Nephron progenitor cell (in vitro differentiated cells): ENCODE measurements at places on chromosomes 7 and 10.

GRCh38 chr7:2201128-2201527, 31.6 kb downstream of the MAD1L1 start:
- peaks cover 17% of the 10 kb centered on the region for H3K4me1 ChIP-seq
- H3K4me3 ChIP-seq = no peak overlapping the region
- DNase-seq = no peak
- peaks cover 29% of the 10 kb centered on the region for H3K36me3 ChIP-seq

- no peak for DNase-seq
- H3K4me3 ChIP-seq = no peak overlapping the region
- H3K27me3 ChIP-seq = no peaks in the 10 kb centered on the region
Measured at GRCh38 chr10:5443429-5443828, 31.1 kb downstream of the NET1 start.

DNA sequence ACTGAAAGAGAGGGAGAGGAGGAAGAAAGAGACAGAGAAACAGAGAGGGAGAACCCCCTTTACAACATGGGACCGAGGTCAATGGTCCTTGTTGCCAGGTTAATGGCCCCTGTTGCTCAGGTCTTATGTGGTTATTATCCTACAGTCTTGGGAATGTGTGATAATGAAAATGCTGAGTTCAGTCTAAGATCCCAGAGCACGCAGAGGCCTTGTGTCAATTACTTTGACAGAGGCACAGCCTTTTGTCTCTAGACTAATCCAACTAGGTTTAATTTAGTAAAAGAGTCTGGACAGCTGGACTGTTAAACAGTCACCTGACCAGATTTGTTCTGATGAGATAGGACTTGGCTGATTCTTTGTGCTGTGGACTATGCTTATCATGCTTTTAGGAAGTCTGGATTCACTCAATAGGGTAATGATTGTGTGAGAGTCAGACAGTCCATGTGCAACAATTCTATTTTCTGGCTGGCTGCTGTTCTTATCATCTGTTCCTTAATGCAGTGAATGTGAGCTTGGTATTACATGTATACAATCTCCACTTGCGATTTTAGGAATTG, 157.4 kb upstream of the MAGI2 start:
- H3K27ac ChIP-seq = no peak overlapping the region
- peaks cover 7% of the 10 kb centered on the region for H3K27me3 ChIP-seq
- H3K4me3 ChIP-seq = no peak overlapping the region
- no peak for DNase-seq
- H3K36me3 ChIP-seq = no peaks in the 10 kb centered on the region

GRCh38 chr7:112257073-112257472, 50.6 kb downstream of the ZNF277 start:
- peaks cover 6% of the 10 kb centered on the region for H3K4me1 ChIP-seq
- no peaks in the 10 kb centered on the region for H3K36me3 ChIP-seq
- H3K4me3 ChIP-seq = no peak overlapping the region
- H3K27ac ChIP-seq = no peak overlapping the region
- DNase-seq = no peak
- H3K27me3 ChIP-seq = no peaks in the 10 kb centered on the region

- peaks cover 38% of the 10 kb centered on the region for H3K4me1 ChIP-seq
- peak overlapping the region; percentile 66 for H3K4me3 ChIP-seq
- peaks cover 100% of the 10 kb centered on the region for H3K27me3 ChIP-seq
Measured at GRCh38 chr7:97017192-97018125, 7.2 kb downstream of the DLX5 start.

- no peak for DNase-seq
- peaks cover 100% of the 10 kb centered on the region for H3K27me3 ChIP-seq
Measured at GRCh38 chr7:155470686-155471638, 13.0 kb downstream of the EN2 start.

DNA sequence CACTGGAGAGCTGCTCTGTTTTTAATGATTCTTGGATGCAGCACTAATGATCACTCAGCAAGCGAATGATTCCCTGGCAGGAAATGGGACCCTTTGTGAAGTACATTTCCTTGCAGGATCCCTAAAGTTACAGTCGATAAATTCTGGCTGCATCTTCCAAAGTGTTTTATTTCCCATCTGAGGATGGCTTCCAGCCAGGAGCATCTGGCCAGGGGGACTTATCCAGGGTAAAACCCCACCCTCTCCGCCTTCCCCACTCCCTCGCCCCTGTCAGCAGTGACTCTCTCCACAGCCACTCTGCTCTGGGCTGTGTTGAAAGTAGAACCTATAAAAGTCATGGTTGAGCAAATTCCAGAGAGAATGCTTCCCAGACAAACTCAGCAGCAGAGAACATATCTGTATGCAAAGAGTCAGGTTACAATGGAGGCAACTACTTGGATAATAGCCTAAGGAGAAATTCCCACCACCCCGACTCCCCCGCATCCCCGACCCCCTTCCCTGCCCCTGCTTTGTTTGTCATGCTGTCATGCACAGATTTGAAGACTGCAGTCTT, 111.0 kb upstream of the ANLN start:
- DNase-seq = peak; percentile 46
- peaks cover 6% of the 10 kb centered on the region for H3K27me3 ChIP-seq
- no peaks in the 10 kb centered on the region for H3K36me3 ChIP-seq
- H3K4me1 ChIP-seq = peaks cover 83% of the 10 kb centered on the region
- peak overlapping the region; percentile 51 for H3K4me3 ChIP-seq
- peak overlapping the region; percentile 95 for H3K27ac ChIP-seq

GRCh38 chr7:36440880-36441279, 51.2 kb downstream of the ANLN start:
- H3K27me3 ChIP-seq = no peaks in the 10 kb centered on the region
- H3K27ac ChIP-seq = no peak overlapping the region
- no peak for DNase-seq
- no peak overlapping the region for H3K4me3 ChIP-seq
- H3K4me1 ChIP-seq = no peaks in the 10 kb centered on the region

DNA sequence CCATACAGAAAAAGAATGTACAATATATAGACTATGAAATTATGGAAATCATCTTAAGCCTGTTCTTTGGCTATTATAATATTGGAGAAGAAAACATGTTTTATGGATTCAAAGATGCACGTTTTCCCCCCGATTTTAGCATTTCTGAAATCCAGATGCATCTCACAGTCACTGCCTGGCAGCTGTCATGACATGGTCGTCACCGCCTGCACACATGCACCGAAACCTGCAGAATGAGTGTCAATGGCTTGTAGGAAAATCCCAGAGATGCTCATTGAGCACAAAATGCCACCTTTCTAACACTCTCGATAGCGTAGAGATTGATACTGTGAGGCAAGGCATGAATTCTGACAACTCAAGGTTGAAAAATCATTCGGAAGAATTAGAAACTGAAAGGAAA, 115.5 kb downstream of the TAF3 start:
- H3K27me3 ChIP-seq = no peaks in the 10 kb centered on the region
- DNase-seq = no peak
- H3K36me3 ChIP-seq = peaks cover 23% of the 10 kb centered on the region
- H3K27ac ChIP-seq = peak overlapping the region; percentile 8
- peaks cover 16% of the 10 kb centered on the region for H3K4me1 ChIP-seq
- no peak overlapping the region for H3K4me3 ChIP-seq

DNA sequence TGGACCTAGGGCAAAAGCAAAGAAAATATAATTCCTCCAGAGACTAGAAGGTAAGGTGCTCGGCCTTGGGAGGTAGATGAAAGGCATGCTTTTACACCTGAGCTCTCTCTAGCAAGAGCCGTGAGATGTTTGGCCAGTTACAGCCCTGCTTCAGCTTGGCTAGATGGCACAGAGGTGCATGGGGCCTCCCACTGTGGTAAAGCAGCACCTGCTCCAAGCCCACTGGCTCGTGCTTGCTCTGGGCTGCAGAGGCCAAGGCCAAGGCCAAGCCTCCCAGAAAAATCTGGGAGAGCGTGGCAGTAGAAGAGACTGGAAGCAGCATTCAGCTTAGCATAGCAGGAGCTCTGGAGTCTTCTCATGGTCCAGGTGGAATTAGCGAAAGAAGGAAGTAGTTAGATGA, 31.0 kb upstream of the OPALIN start:
- H3K4me1 ChIP-seq = no peaks in the 10 kb centered on the region
- DNase-seq = no peak
- H3K27ac ChIP-seq = no peak overlapping the region
- H3K27me3 ChIP-seq = peaks cover 19% of the 10 kb centered on the region
- H3K4me3 ChIP-seq = no peak overlapping the region

DNA sequence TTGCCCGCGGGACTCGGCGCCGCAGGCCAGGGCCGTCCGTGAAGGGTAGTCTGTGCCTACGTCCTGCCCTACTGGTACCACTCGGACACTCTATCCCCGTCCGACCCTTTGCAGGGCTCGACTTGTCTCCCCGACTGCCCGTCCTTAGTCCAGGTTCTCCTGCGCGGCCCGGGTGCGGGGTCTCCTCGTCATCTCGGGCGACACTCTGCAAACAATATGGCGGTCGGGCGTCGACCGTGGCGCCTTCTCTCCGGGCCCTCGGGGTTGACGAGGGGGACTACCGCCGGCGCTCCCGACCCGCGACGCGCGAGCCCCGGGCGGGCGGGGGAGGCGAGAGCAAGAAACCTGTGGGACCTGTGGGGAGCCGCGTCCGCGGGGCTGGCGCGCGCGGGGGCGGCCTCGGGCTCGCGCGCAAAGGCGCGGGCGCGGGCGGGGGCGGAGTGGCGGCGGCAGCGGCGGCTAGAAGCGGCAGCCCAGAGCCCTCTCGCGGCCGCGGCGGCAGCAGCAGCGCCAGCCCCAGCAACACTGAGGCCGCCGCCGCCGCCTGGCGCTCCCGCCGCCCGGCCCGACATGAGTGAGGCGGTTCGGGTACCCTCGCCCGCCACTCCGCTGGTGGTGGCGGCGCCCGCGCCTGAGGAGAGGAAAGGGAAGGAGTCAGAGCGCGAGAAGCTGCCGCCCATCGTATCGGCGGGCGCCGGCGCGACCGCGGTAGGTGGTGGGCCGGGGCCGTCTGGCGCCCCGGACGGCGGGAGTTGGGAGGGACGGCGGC, at the start of gene HECTD2:
Gene HECTD2, plus strand, starts transcription at position 476 of the 769 bp plus-strand sequence. Its CDS starts 95 bp downstream, at position 571.
- H3K36me3 ChIP-seq = no peaks in the 10 kb centered on the region
- peak within 1 kb of the TSS; percentile 99 for H3K27ac ChIP-seq
- peaks cover 42% of the 10 kb centered on the region for H3K4me1 ChIP-seq
- H3K27me3 ChIP-seq = peaks cover 2% of the 10 kb centered on the region
- DNase-seq = peak; percentile 86

GRCh38 chr10:111473361-111473760, 396.5 kb downstream of the ADRA2A start:
- no peaks in the 10 kb centered on the region for H3K27me3 ChIP-seq
- H3K4me1 ChIP-seq = peaks cover 16% of the 10 kb centered on the region
- H3K4me3 ChIP-seq = no peak overlapping the region
- no peaks in the 10 kb centered on the region for H3K36me3 ChIP-seq

DNA sequence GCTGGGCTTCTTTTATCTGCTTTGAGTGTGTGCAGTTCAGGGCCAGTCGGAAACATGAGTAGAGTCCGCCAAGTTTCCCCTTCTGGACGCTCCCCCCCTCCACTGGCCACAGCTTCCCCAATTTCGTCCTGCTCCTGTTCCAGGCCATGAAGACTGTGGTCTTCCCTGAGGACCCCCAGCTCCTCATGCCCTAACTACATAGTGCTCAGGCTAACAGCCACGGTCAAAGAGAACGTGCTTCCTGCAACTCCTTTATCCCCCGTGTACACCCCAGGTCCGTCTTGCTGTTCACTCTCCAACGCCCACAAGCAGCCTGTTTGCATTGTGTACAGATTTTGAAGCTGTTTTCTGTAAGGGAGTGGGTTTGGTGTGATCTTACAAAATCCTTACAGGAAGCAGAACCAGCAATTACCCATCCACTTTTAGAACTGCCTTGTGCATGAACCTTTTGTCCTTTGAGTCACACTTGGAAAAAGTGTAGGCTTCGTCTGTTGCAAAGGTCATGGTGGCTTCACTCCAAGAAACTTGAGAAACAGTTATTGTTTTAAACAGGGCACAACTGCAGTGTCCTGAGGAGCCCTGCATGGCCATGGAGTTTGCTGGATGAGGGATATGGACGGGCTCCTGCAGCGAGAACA, 77.0 kb upstream of the FAM20C start:
- H3K36me3 ChIP-seq = peaks cover 5% of the 10 kb centered on the region
- H3K4me3 ChIP-seq = no peak overlapping the region
- no peak for DNase-seq
- peaks cover 33% of the 10 kb centered on the region for H3K4me1 ChIP-seq

DNA sequence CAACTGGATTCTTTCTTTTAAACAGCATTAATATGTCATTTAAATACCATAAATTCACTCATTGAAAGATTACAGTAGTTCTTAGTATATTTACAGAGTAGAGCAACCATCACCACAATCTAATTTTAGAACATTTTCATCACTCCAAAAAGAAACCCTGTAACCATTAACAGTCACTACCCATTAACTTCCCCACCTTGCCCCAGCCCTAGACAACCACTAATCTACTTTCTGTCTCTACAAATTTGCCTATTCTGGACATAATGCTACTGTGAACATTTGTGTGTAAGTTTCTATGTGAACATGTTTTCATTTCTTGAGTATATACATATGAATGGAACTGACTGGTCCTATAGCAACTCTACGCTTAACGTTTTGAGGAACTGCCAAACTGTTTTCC, 42.4 kb downstream of the P4HA1 start:
- no peak overlapping the region for H3K4me3 ChIP-seq
- no peak overlapping the region for H3K27ac ChIP-seq
- DNase-seq = no peak

DNA sequence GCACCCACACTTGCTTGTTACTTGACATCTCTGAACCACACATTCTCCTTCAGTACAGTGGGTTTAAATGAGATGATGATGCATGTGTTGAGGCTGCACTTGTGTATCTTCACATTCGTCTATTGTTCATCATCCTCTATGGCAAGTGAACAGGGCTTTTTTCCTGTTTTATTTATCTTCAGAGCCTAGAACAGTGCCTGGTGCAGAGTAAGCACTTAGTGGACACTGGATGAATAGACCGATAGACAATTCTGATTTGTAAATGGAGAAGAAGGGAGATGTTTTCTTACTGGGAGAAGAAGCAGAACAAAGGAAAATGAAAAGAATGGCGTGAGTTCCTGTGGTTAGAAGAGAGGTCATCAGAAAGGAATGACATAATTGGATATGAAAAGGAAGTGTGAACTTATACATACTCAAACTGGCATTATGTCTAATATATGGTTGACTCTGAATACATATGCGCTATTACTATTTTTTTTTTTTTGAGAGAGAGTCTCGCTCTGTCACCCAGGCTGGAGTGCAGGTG, 99.7 kb downstream of the AVL9 start:
- H3K27ac ChIP-seq = no peak overlapping the region
- DNase-seq = no peak
- peaks cover 11% of the 10 kb centered on the region for H3K4me1 ChIP-seq
- H3K27me3 ChIP-seq = no peaks in the 10 kb centered on the region
- peaks cover 56% of the 10 kb centered on the region for H3K36me3 ChIP-seq

GRCh38 chr7:81040496-81040895, 121.6 kb upstream of the SEMA3C start:
- peaks cover 16% of the 10 kb centered on the region for H3K36me3 ChIP-seq
- H3K27me3 ChIP-seq = no peaks in the 10 kb centered on the region
- no peak overlapping the region for H3K4me3 ChIP-seq
- H3K4me1 ChIP-seq = peaks cover 10% of the 10 kb centered on the region

DNA sequence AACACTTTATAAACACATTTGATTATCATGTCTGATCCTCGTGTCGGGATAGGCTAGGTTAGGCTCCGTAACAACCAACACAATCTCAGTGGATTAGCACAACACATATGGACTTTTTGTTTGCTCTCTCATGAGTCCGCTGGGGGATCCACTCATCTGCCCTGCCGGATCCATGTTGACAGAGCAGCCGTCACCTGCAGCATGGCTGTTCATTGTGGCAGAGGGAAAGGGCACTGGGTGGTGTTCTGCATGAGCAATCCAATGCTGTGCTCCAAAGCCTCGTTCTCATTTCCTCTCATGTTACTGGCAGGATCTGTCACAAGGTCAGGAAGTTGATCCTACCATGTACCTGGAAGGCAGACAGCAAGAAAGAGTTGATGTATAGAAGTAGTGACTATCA, 62.5 kb upstream of the RAPGEF5 start:
- peaks cover 16% of the 10 kb centered on the region for H3K4me1 ChIP-seq
- no peak overlapping the region for H3K27ac ChIP-seq
- peak; percentile 5 for DNase-seq
- H3K4me3 ChIP-seq = no peak overlapping the region
- H3K36me3 ChIP-seq = no peaks in the 10 kb centered on the region
- H3K27me3 ChIP-seq = peaks cover 12% of the 10 kb centered on the region
